ENCODE measurements at places on chromosomes 3 and 15.

GRCh38 chr15:40340038-40340739 is 550 bp downstream of the CCDC9B start:
- DNase-seq: no peak

DNA sequence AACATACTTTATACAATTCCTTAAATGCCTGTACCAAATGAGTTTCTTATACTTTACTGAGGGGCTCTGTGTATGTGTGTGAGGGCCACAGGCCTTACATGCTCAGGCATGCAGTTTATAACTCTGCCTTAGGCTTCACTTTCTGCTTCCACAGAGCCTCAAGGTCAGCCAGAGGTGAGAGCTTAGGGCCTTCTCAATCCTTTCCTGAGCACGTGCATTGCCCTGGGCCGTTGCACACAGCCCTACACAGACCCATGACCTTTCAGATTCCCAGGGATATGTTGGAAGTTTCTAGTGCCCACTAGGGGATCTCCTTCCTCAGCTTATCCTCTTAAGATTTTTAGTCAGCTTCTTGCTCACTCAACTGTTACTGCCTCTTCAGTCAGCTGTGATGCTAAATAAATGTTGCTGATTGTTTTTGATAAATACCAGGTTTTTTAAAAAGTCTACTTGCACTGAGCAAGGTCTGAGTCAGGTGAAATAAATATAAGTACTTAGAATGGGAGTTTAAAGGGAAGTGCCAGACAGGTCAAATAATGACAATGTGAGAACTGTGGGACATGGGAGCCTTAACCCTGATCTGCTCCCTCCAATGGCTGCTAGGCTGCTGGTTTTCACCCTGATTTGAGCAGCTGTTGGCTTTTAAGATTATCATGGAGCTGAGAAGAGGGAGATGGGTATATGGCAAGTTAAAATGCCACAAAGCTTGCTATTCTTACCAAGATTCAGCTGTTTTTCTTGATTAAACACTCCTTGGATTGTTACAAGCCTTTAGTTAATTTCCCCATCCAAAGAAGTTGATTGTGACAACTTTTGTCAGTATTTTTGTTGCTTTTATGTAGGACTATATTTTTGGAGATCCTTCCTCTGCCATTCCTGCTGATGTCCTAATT is 169.5 kb downstream of the PLD1 start:
- DNase-seq: no peak

GRCh38 chr3:73228959-73229358 is 167.5 kb downstream of the EBLN2 start:
- no peak for DNase-seq

DNA sequence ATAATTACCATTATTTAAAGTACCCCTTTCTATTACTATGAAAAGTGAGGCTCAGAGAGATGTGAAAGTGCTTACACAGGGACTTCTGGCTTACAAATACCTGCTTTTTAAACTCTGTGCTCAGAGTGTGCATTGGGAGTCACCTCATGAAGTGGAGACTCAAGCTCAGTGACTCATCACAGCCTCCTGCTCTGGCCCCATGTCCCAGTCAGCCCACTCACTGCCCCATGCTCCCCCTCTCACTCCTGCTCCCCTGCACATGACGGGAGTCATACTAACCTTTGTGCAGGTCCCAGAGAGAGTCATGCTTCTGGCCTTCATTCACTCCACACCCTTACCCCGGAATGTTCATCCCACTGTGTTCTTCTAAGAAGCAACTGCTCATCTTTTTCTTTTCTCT is 20.2 kb downstream of the CCR1 start:
- DNase-seq: peak; percentile 20

GRCh38 chr3:189304465-189305351 is 132.9 kb downstream of the TPRG1 start:
- no peak for DNase-seq

- no peak for DNase-seq
Observed at GRCh38 chr3:107065094-107065861, 312.0 kb upstream of the CCDC54 start.

DNA sequence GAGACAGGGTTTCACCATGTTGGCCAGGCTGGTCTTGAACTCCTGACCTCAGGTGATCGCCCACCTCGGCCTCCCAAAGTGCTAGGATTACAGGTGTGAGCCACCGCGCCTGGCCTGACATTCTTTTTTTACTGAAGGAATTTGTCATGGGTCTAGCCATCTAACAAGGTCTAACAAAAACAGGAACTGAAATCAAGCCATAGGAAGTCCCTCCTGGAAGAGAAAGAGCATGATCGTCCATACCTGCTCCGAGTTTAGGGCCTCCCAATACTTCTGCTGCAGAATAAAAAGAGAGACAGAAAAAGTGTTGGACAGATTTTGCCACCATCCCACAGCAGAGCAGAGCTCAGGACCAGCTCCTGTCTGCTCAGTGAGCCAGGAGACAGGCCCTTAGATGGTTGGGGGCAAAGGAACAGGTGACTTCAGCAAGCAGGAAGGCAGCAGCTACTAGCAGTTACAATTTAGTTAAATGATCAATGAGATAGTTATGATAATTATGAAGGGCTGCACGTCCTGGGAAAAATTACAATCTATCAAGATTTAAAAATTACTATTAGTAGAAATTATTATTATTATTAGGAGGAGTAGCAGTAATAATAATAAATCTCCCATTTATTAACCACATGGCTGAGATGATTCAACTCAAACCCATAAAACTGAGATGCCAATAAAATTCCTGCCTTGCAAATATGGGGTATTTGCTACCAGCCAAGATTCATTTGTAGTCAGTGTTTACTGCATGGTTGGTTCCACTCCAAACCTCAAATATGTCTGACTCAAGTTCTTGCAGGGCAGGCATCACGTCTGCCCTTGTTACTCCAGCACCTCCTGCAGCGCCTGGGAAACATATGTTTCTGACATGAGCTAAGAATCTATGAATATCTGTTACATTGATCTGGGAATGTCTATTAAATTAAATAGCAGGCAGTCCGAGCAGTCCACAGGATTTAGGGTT is 40.1 kb downstream of the TMEM44 start:
- DNase-seq: no peak

DNA sequence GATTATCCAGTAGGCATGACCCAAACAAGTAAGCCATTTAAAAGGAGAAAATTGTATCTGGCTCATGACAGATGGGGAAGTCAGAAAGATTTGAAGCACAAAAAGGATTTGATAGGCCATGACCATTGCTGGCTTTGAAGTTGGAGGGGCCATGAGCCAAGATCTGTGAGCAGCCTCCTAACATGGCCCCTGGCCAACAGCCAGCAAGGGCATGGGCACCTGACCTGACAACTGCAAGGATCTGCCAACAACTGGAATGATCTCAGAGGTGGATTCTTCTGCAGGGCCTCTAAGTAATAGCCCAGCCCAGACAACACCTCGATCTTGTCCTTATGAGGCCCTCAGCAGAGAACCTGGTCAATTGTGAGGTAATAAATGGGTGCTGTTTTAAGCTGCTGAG is 93.0 kb downstream of the ARNT2 start:
- DNase-seq: no peak

- no peak for DNase-seq
Observed at GRCh38 chr15:74040109-74040850, 42.1 kb downstream of the GOLGA6A start.

DNA sequence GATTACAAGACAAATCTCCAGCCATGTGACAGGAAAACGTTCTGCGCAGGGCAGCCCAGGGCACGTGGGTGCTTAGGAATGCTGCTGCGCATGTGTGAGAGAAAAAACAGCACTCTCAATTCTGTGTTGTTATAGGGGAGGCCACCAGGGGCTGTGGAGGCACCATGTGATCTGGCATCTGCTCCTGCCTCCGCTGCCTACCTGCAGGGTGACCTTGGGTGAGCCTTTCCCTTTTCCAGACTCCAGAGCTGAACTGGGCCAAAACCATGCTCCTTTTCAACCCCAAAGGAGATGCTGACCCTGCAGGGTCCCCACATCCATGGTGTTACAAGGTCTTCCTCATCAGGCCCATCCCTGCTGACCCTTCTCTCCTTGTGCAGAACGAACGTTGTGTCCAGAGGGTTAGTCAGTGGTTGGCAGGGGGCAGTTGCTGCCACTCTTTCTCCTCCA is 81.5 kb upstream of the RASGRF1 start:
- DNase-seq: no peak

DNA sequence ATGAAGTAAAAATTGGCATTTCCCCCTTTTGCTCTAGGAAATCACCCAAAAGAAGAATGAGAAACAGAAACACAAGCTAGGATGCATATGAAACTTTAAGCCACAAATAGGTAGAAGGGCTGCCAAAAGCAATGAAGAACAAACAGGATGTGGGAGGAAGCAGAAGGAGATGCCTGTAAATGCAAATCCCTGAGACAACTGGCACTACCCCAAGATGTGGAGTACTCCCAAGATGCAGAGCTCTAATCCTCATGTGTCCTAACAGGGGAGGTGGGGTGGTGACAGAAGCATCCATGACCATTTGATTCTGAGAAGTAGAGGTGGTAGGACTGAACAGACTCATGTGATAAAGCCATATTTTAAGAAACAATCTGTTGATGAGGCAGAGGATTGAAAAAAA is 31.9 kb upstream of the ZNF280D start:
- no peak for DNase-seq

GRCh38 chr3:128060473-128061381 is 8.5 kb downstream of the SEC61A1 start:
- DNase-seq: no peak

- DNase-seq: no peak
Observed at GRCh38 chr3:15708882-15709677, 88.7 kb downstream of the ANKRD28 start.

- no peak for DNase-seq
Observed at GRCh38 chr3:194247350-194247740, 103.8 kb downstream of the CPN2 start.

DNA sequence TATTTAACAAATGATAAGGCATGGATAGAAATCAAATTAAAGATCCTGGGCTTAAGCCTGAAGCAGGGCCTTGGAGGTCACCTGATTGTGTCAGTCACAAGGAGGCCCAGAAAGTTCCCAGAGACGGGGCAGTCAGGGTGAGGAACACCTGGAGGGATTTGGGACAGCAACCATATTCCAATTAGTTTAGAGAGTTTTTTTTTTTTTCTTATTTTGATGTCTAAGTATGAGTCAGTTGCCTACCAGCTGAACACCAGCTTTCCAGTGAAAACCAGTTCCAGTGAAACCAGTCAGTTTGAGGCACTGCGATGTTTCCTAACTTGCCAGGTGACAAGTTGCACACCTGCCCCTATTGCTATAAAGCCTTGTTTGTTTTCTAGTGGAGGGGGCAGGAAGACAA is 350.7 kb upstream of the AZI2 start:
- DNase-seq: no peak

DNA sequence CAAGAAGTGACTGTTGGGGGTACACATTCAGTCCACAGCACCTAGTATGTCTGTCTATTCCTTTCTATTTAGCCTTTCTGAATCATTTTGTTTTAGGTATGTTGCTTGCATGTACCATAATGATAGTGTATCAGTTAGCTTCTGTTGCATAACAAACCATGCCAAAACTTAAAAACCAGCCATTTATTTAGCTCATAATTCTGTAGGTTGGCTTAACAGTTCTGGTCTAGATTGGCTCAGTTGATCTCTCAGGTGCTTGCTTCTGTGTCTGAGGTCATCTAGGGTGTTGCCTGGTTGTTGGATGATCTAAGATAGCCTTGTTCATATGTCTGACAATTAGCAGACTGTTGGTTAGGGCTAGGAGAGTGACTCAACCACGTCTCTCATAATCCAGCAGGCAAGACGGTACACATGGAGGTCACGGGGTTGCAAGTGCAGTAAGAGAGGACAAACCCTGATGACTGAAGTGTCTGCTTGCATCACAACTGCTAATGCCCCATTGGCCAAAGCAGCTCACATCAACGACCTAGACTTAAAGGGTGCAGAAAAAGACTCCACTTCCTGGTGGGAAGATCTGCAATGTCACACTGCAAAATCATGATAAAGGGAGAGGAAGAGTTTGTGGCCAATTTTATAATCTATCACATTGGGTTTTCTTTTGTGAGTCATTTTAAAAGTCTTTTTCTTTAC is 6.8 kb upstream of the PDCD6IP start:
- DNase-seq: peak; percentile 75

DNA sequence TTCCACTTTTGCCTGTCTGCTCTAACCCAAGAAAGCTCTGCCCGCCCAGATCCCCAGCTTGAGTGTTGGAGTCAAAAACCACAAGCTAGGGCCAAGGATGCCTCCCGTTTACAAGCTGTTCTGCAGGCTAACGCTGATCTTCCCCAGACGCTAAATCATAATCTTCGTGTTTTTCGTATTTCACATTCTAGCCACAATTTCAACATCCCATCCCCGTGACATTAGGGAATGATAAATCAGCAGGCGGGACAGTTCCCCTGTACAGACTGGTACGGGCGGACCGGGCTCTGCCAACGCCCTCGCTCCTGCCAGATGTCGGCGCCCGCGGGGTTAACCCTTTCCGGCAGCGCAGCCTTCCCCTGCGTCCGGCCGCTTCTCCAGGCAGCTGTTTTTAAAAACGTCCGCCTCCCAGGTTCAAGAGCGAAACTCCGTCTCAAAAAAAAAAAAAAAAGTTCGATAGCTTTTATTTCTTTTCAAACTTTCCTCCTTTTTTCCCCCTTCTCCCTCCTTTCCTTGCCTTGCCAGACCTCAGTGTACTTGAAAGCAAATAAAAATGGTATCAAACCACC is 81.0 kb upstream of the BNC1 start:
- no peak for DNase-seq

DNA sequence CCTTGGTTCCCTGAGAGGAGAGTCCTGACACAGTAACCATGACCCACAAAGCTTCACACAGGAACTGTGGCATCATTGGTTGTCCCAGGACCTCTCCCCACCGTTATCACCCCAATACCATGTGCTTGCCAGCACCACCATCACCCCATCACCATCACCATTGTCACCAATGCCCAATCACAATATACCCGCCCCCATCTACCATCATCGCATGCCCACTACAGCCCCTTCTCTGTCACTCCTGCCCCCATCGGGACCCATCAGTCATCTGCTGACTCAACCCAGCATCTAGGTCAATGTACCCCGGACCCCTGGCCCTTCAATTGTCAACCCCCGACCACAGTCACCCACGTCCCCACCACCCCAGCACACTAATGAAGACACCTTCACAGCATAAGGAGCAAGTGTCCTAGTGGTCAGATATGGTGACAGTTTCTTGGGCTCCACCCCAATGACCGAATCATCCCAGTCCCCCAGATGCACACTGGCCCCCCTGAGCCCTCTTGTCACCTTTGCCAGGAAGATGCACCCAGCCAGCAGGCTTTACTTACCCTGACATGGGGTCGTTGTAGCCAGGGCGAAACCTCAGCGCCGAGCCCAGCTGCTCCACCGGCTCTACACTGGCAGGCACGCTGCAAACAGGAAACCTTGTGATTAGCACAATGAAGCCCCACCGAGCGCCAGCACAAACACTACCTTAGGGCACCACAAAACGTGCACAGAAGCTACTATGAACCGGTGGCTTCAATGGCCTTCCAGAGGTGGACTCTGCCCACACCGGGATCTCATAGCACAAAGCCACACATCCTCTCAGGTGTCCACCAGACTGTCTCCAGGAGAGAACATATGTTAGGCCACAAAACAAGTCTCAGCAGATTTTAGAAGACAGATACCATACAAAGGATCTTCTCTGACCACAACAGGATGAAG is 25.1 kb downstream of the SHISA5 start:
- peak; percentile 53 for DNase-seq

GRCh38 chr3:129897026-129897425 is 3.5 kb upstream of the TMCC1 start:
- DNase-seq: no peak

- DNase-seq: peak; percentile 63
Observed at GRCh38 chr15:75455982-75456531, 4.6 kb upstream of the SIN3A start.
